ENCODE measurements at places on chromosomes 1 and 21. TPM values are rescaled to one million over a fixed set of nuclear protein-coding genes. Genes with fewer than 3 reads are reported as not detected.

EDARADD gene
- total RNA-seq: not detected

SAMD13 gene
- total RNA-seq: 0.43 TPM

C4BPB gene
- total RNA-seq: 8.4 TPM

DNA sequence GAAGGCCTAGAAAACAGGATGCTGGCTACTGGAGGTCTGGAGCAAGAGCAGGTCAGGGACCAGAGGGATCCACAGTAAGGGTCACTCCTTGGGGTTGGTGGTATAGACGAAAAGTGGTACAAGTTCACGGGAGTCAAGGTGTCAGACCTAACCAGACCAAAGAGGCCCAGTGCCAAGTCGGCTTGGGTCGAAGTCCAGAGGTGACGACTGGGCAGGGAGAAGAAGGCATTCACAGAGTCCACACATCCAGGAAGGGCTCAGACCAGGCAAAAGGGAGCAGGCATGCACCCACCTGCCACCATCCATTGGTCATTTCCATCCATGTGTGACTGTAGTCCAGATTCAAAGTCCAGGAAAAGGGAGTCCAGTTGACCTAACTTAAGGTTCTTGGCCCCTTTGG lies 27.1 kb upstream of the SYT6 start:
- no peak for DNase-seq

DNA sequence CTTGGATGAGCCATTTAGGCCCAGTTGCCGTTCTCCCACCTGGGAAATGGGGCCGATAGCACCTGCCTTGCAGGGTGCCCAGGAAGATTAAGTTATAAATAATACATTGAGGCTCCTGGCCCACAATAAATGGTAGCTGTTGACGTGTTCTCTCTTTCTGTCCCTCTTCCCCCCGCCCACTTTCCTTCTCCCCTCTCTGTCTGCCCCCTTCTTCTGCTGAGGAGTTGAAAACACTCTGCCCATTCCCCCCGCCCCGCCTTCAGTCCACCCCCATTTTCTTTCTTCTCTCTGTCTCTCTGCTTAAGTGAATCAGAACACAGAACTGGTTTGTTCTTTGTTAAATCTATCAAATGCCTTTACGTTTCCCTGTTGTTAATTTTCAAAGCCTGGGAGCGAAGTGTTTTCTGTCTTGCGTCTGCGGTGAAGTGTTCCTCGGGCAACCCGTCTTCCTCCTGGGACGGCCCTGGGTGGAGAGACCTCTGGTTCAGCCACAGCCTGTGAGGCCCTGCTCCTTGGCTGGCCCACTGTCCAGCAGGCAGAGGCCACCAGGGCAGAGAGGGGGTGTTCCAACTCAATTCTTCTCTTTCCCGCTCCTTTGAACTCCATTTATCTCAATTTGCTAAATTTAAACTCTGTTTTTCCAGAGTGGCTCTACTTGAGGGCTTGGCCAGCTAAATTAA lies 29.3 kb upstream of the SELENON start:
- DNase-seq: no peak

GRCh38 chr1:115428676-115429075 lies 90.6 kb upstream of the NGF start:
- DNase-seq: no peak

GRCh38 chr1:178055093-178055492 lies 38.8 kb upstream of the RASAL2 start:
- peak; percentile 70 for DNase-seq

- DNase-seq: peak; percentile 11
Observed at GRCh38 chr1:32273391-32274208, 18.3 kb upstream of the HDAC1 start.

Measured in HT-29 (cell line).